Activated CD4-positive, CD25-positive, alpha-beta regulatory T cell treated with anti-CD3 and anti-CD28 coated beads, Interleukin-2, amount 50 U/mL, for 16 hours (primary cell): ENCODE measurements at places on chromosomes 11 and 22.

DNA sequence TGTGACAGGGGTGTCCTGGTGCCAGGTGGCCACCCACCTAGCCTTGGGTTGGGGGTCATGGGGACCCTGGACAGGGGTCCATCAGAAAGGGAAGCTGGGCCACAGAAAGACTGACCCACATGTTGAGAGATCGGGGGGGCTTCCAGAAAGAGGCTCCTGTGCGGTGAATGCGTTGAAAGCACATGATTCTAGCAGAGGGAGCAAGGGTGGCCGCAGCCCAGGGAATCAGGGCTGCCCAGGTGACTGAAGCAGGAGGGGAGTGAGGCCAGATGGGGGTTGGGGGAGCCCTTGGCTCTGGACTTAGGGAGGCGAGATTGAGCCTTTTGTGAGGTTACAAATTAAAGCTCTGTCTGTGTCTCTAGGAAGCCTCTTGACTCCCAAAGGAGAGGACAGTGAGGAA lies 80.7 kb downstream of the MORC2 start:
- no peak for DNase-seq

DNA sequence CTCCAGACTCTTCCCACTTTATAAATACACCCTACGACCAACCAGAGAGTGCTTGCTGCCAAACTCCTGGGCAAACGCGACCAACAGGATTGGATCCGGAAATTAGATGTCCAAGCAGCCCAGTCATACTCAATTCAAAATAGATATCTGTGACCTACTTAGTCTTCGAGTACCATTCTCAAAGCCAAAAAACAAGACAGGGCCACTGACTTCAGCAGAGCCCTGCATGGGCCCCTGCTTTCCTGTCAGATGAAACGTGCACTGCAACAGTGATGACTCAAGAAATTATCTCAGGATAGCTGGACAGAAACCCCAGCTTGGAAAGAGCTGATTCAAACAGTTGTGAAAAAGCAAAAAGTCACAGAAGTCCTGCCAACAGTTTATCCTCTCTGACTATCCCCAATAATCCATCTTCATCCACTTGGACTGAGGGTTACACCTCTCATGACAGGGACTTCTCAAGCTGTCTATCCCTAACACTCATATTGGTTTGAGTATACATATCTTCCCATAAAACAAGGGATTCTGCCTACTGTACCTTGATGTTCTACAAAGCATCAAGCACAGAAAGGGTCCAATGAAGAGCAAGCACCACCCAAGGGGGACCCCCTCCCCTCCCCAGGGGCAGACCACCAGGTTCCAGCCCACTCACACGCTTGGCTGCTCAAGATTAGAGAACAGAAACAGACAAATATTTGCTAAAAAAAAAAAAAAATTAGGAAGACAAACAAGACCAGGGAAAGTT lies 17.4 kb downstream of the SMCO4 start:
- DNase-seq = no peak

DNA sequence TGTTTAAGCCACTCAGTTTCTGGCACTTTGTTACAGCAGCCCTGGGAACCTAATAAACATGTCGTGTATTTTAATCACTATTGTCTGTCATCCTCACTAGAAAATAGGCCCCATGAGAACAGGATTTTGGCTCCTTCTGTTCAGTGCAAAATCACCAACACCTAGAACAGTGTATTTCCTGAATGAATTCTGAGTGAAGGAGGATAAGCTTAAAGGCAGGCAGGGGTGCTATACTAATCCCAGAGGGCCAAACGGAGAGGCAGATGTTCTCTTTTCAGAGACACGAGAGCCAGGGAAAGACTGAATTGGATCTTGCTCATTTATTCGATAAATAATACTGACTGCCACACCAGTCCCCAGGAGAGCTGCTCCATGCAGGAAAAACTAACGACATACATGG lies 10.4 kb downstream of the SMCO4 start:
- DNase-seq = no peak

- no peak for DNase-seq
Measured at GRCh38 chr11:35914816-35915215, 29.0 kb upstream of the LDLRAD3 start.

GRCh38 chr11:34468209-34468841 lies 29.6 kb downstream of the CAT start:
- no peak for DNase-seq

DNA sequence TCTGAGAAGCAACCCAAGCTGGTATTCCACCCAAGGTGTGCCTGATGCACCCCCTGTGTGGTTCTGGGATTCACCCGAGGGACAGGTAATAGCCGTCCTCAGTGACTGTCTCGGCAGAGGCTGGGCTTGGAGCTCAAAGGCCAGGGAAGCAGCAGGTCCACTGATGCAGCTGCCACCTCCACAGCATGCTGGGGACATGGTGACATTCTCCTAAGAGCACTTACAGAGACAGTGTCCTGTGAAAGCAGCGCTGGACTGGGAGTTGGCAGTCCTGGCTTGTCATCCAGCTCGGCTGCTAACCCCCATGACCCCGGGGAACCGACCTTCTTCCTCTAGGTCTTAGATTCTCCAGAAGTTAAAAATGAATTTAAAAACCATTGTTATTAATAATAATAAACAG lies 72.8 kb downstream of the RPUSD4 start:
- no peak for DNase-seq

GRCh38 chr22:47294222-47294532 lies 531.7 kb downstream of the TBC1D22A start:
- DNase-seq = no peak
